ENCODE measurements at places on chromosomes 2 and 18.

DNA sequence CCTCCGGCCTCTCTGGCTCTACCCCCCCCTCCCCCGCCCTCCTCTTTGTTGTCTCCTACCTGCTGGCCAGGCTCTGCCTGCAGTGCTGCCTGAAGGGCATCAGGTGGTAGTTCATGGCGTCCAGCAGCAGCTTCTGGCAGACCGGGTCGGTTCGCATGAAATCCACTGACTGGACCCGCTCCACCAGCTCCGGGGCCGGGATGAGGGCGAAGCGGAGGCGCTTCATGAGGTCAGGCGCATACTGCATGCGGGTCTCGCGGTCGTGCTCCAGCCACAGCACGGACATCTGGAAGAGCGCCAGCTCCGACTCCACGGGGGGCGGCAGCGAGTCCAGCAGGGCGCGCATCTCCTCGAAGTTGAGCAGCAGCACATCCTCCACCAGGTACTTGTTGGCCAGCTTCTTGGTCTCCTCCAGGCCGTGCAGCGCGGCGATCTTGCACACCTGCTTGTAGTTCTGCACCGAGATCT, 3.2 kb downstream of the KLHL14 start:
- no peak for DNase-seq

GRCh38 chr2:225502971-225503370, 103.5 kb downstream of the NYAP2 start:
- DNase-seq = no peak

DNA sequence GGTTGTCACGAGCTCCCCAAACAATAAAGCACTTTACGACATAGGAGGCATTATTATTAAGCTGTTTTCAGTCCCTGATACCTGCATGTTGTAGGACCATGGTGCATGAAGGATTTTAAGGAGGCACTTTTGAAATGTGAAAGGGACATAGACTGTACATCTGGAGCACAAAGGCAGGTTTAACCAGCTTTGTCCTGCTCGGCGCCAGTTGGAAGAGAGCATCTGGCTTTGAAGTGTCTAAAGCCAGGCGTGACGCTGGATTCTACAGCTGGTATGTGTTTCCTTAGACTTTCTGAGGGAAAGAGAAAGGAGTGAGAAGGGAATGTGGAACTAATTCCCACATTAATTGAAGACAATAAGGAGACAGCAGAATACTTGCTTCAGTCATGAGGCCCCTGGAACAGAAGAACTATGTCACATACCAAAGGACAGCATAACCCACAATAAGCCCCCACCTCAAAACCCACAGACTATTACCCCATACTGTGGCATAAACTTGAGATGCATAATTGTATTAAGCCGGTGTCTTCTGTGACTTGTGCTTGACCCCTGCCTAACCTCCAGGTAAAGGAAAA, 381.0 kb upstream of the MEX3C start:
- DNase-seq = no peak

DNA sequence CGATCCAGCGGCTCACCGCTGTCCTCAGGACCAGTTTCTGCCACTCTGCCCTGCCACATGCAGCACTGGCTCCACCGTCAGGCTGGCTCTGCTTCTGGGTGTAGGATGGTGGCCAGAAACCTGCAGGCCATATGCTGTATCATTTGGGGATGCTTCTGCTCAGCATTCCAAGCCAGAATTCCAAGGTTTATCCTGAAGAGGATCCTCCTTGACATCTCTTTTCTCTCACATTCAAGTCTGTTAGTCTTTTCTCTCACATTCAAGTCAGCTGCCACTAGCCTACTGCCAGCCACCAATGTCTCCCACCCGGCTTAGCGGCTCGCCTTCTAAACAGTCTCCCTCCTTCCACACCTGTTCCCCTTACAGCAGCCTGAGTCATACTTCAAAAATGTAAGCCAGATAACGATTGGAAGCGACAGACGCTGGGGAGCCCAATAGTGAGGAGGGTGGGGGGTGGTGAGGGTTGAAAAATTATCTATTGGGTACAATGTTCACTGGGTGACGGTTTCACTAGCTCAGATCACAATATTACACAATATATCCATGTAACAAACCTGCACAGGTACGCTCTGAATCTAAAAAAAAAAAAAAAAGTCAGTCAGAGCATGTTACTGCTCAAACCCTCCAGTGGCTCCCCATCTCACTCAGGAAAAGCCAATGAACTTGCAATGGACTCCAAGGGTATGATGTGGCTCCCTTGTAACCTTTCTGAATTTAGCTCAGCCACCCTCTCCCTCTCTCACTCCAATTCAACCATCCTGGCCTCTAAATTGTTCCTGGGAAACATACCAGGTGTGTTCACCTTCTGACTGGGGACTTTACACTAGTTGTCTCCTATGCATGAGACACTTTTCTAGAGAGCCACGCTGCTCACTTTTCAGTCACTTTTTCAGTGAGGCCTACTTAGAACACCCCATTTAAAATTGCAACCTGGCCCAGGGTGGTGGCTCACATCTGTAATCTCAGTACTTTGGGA, 38.8 kb upstream of the SP3 start:
- no peak for DNase-seq

- no peak for DNase-seq
Measured at GRCh38 chr18:21109936-21110712, 1.5 kb downstream of the ROCK1 start.

GRCh38 chr18:6871566-6871965, 142.1 kb downstream of the ARHGAP28 start:
- no peak for DNase-seq

DNA sequence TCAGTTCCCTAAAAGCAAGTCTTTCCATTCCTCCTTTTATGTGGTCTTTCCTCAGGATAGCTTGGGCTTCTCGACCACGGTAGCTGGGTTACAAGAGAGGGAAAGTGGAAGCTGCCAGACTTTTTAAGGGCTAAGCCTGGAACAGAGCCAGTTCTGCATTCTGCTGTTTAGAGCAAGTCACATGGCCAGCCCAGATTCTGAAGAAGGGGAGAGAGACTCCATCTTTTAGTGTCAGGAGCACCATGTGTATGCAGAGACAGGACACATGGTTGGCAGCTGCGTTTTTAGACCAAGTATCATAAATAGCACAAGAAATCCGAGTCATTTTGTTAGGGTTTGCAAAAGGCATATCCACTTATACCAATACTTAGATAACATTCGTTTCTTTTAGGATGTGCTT, 4.7 kb downstream of the HMSD start:
- no peak for DNase-seq

DNA sequence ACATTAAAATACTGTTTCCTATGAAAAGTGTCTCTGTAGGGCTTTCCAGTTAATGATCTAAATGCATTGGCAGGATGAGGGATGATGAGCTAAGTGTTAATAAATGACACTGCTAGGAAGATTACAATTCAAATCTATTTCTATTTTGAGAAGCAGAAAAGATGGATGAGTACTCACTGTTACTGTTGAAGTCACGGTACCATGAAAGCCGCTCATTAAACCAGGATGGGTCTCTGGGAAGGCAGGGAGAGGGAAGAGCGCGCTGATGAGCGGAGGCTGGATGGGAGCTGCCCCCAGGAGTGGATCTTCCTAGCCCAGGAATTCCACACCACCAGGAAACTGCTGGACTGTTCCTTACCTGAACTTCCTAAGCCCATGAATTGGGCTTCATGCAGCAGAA, 27.1 kb upstream of the TXNDC2 start:
- no peak for DNase-seq

DNA sequence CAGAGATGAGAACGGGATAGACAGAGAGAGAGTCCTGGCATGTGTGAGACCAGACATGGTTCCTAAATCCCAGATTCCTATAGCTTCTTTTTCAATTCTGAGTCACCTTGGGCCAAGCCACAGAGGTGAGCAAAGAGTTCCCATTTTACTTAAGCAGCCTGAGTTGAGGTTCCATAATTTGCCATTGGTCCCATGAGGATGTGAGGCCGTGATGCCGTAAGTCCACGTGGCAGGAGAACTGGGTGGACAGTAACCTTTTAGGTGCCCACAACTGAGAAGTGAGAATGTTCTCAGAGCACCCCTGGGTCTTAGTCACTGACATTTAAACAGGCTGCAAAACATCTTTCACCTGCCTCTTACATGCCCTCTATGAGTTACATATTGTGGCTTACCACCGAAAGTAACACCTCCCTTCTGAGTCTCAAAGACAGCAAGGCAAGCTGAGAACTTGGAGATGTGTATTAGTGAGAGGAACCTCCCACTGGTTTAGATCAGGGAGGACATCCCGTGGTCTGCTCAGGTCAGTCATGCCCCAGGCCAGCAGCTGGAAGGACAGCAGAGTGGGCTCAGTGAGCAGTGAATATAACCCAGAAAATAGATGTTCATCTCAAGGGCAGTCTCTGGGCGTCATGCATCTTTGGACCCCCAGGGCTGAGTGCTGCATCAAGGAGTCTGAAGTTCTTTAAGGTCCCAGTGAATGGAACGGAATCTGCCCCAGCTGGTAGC, 127.9 kb upstream of the LGALSL start:
- DNase-seq = no peak

DNA sequence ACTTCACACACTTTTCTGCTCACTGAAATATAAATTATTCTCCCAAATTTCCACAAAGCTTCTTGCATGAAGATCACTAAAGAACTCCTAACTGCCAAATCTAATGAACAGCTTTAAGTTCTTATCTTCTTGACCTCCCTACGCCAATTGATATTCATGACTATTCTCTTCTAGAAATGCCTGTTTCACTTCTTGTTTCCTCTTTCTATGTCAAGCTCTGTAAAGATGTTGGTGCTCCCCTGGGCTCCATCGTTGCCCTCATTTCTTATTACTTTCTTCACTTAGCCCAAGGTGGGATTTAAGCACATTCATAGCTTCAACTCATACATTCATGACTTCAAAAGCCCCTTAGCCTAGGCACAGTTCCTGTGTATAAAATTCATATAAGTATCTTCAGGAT, 9.2 kb upstream of the ANTXR1 start:
- no peak for DNase-seq

GRCh38 chr2:128197059-128197458, 106.1 kb downstream of the UGGT1 start:
- DNase-seq = no peak

DNA sequence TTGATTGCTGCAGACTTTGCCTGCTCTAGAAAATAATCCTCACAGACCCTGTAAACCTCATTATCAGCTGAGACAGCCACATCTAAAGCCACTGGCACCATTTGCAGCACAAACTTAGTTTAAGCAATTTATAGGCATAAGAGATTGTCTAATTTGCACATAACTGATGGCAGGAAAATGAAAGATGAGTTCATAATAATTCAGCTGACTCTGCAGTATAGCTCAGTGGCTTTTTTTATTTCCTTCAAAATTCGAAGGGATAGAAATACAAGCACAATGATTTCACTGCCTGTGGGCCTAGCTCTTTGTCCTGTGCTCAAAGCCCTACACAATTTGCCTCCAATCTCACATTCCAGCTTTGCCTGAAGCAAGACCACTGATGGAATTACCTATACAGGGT, 341.2 kb downstream of the RAD51AP2 start:
- DNase-seq = no peak

- no peak for DNase-seq
Measured at GRCh38 chr2:216370961-216371712, 1.1 kb downstream of the MARCHF4 start.

DNA sequence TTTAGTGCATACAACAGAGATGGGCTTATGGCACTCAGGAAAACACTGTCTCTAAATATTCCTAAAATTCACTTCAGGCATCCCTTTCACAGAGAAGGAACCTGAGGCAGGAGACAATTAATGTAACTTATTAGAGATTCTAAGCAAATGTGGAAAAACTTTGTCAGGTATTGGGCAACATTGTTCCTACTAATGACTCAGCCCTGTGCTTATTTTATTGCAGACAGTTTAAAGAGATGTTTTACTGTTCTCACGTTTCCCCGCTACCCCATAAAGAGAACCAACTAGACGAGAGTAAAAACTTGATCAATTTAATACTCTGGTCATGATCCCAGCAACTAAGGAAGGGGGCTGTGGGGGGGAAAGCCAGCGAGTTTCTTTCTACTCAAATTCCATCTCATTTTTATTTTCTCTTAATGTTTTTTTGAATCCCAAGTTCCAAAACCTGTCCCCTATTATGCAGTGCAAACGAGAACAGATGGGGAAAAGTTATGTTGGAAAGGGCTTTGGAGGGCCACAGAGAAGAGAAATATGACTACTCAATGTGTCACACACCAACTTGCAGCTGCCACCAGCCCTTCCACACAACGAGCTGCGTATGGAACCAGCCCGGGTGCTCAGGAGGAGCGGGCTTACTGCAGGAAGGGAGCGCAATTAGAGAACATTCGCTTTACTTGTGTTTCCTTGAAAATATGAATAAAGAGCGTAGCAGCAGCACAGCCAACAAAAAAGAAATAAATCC, 18.7 kb upstream of the ACVR1 start:
- peak; percentile 75 for DNase-seq

DNA sequence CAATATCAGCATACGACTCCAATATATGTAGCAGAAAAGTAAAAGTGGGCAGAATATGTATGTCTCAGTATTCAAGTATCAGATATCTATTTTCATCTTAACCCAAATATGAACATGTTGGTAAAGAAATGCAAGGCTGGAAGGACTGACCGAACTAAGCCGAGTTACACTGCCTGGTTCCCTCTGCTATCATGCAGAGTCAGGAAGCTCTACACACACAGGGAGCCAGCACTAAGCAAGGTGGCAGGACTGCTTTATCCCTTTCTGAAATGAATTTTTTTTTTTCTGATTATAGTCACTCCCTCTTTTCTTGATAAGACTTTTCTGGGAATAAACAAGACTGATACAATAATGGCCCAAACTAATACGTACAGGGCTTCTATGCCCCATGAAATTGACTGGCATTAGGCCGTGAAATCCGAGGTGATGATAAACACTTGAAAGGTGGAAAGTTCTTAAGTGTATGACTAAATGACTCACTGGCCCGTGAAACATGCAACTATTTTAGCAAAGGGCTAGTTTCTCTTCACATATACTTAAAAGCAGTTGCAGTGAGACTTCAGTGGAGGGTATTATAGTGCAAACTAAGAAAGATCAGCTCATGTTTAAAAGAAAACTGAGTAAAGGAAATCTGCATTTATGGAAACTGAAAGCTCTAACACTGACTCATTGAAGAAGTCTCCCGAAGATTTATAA, 14.9 kb downstream of the DPP4 start:
- DNase-seq = no peak

DNA sequence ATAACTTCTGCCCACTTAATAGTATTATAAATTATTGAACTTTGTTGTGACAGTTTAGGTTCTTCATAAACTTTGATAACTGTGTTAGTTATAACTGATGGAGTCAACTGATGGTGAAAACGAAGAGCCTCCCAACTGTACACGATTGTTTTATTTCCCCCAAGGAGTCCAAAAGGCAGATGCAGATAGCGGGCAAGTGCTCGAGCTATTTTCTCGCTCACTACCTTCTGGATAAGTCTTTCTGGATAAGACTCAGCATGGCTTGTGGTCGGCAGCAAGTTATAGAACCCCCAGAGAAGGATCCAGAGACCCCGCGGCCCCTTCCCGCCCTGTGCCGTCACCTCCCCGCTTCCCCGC, 517 bp downstream of the GCFC2 start:
- DNase-seq = no peak

DNA sequence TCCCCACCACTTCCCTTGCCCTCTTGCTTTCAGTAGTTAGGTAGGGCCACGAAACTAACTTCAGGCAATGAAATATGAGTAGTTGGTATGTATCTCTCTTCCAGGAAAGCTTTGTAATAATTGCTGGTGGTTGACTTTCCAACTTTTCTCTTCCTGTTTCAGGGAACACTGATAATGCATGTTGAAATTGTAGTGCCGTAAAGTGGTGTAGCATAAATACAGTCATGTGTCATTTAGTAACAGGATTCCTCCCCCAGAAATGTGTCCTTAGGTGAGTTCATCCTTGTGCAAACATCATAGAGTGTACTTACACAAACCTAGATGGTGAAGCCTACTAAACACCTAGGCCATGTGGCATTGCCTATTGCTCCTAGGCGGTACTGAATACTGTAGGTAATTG, 429.2 kb downstream of the PID1 start:
- DNase-seq = no peak

GRCh38 chr2:69791045-69791444, 38.4 kb upstream of the GMCL1 start:
- DNase-seq = no peak
